ENCODE measurements at places on chromosomes 3 and 15.

DNA sequence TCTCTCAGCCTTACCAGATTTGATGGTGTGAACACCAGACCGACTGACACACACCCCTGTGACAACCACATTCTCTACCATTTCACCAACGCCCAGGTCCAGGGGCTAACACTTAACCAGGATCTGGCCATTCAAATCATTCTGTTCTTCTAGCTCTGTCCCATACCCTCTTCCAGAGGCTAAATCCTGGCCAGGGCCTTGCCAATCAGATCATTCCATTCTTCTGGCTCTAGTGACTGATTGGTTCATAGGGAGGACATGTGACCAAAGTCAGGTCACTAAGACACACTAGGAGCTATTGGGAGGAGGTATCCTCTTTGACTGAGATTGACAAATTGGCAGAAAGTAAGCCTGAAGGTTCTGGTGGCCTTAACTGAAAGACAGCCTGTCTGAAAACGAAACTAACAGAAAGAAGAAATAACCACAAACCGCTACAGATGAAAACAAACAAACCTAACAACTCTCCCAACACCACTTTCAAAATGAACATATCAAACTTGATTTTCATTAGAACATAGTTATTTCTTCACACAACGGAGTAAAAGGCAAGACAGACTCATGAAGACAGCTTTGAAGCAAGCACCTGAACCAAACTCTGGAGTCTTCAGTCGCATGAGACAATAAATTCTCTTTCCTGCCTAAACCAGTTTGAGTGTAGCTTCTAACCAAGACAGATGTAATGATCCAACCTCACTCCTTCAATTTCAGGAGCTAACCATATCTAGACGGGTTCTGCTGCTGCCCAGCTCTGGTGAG lies 68.5 kb downstream of the TRANK1 start:
- DNase-seq = no peak

DNA sequence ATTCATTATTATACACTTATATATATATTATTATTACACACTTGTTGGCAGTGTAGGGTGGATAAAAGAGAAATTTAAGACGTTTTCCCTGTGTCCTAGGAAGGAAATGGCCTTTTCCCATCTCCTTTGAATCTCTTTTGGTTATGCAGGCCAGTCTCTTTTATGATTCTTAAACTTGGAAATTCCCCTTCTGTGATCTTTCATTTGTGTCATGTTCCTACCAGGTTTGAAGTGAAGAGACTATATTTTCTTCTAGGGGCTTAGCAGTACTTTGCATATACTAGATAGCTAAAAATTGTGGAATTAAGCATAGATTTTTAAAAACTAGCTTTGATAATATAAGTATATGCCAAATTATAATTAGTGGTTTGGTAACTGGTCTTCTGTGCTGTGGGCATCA lies 58.5 kb downstream of the BBX start:
- no peak for DNase-seq

DNA sequence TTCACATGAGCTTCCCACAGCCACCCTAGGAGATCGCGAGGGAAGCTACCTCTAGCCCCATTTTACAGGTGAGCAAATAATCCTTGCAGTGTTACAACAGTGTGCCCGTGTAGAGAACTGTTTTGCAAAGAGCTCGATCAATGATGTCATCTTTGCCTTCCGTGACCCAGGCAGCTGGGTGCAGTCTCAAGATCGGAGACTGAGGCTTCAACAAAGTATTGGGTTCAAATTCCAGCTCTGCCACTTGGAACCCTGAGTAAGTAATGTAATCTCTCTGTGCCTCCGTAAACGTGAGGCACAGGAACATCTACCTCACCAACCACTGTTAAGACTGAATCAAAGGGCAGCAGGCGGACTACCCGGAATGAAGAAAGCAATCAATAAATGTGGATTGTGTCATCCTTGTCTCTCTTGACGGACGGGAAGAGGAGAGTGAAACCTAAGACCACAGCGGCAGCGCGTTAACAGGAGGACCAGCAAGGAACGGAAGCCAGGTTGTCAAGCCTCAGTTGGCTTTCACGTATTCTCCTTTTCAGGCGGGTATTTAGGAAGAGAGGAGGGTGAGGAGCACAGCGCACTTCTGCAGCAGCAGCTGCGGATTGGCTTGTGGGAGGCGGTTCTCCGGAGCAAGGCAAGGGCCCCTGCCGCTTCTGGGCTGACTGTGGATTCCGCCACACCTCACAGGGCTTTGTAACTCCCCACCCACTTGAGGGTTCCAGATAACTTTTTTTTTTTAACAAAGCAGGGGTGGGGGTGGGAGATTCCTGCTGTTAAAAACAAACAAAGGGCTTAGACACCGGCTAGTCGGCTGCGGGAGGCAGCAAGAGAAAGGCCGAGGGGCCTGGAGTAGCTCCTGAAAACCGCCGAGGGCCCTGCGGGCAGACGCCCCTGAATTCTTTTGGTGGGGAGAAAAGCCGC lies 1.5 kb upstream of the SMAD3 start:
- peak; percentile 23 for DNase-seq

- no peak for DNase-seq
Observed at GRCh38 chr15:98731712-98732450, 83.5 kb downstream of the IGF1R start.
